Choroid plexus epithelial cell (primary cell): ENCODE measurements at places on chromosomes 16 and 17.

DNA sequence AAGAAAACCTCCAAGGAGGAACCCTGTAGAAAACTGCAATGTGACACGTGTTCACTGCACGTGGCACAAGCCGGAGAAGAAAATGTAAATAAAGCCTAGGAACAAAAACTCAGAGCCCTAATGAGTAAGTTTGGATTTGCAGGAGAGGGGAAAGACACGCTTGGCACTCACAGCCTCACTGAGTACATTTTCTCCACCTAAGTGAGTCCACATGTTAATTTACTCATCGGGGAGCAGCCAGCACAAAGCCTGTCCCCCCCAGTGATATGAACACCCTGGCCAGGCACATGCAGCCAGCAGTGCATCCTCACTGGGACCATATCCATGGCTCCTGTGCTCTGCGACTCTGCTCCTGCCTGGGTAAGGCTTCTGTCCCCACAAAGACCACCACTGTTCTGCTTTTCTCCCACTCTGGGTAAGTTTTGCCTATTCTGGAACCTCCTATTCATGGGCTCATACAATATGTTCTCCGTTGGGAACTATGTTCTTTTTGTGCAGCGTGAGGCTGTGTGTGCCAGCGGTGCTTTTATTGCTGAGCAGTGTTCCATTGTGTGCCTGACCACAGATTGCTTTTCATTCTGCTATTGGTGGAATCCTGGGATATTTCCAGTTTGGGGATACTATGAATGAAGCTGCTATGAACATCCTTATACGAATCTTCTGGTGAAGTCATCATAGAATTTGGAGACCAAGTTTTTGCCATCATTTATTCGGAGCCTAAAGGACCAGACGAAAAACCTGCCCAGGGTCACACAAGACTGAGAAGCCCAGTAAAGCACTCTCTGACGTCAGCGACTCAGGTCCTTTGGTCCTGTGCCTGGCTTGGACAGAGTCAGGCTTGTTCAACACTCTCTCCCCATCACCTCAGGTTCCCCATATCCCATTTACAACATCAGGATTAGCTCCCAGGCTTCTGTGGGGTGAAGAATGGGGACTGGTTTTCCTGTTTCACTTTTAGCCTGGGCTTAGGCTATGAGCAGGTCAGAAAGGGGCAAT, 53.3 kb downstream of the RNF112 start:
- no peak for DNase-seq

- DNase-seq = no peak
Measured at GRCh38 chr17:50955160-50955559, 89.0 kb upstream of the TOB1 start.

- no peak for DNase-seq
Measured at GRCh38 chr17:8884336-8884990, 17.0 kb upstream of the PIK3R6 start.

DNA sequence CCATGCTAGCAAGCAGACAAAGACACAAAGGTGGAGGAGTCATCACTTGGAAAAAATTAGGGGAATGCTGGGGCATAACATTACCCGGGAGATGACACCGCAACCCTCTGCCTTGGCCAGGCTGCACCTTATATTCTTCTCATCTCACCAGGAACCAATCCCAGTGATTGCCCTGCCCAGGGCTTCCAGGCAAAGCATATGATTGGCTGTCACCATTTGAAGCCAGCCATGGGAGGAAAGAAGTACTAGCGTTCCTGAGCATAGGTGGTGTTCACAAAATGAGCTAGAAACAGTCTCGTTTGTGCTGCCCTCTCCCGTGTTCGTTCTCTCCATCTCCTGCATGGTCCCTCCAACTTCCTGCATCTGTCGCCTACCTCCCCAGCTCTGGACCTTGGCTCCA, 29.6 kb downstream of the TEKT5 start:
- no peak for DNase-seq

DNA sequence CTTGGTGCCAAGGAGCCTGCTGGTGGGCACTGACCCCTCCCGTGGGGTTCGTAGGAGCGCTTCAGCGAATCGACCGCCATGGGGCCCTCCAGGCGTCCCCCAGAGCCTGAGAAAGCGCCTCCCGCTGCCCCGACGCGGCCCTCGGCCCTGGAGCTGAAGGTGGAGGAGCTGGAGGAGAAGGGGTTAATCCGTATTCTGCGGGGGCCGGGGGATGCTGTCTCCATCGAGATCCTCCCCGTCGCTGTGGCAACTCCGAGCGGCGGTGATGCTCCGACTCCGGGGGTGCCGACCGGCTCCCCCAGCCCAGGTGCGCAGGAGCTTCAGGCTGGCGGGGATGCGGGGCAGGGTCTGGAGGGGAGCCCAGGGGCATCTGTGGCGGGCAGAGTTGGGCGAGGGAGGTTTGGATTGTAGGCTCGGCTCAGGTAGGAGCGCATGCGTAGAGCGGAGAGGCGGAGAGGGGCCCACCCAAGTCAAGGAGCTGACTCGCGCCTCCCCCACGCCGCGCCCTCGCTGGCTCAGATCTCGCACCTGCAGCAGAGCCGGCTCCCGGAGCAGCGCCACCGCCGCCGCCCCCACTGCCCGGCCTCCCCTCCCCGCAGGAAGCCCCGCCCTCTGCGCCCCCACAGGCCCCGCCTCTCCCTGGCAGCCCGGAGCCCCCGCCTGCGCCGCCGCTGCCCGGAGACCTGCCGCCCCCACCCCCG, 19.8 kb downstream of the FMNL1 start:
- DNase-seq = no peak

DNA sequence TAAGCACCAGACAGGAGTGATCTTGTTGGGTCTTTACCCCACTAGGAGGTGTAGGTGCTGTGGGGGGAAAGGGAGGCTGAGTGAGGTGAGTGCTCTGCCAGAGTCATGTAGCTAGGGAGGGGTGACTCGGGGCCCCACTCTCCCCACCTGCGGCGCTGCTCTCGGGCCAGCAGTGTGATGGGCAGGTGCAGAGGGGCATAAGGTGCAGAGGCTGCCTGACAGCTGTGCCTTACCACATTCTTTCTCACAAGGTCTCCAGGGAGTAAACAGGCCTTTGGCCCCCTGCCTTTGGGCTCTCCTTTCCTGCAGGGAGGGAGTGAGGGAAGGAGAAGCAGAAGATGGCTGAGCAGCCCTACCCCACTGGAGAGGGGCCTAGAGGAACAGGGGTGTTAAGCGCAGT, 4.5 kb upstream of the CNP start:
- DNase-seq = no peak

GRCh38 chr17:28521311-28522085, 15.3 kb downstream of the FOXN1 start:
- DNase-seq = no peak

- DNase-seq = no peak
Measured at GRCh38 chr17:42317266-42317845, 29.1 kb downstream of the STAT5A start.

- DNase-seq = no peak
Measured at GRCh38 chr16:87789437-87790291, 23.9 kb upstream of the KLHDC4 start.

DNA sequence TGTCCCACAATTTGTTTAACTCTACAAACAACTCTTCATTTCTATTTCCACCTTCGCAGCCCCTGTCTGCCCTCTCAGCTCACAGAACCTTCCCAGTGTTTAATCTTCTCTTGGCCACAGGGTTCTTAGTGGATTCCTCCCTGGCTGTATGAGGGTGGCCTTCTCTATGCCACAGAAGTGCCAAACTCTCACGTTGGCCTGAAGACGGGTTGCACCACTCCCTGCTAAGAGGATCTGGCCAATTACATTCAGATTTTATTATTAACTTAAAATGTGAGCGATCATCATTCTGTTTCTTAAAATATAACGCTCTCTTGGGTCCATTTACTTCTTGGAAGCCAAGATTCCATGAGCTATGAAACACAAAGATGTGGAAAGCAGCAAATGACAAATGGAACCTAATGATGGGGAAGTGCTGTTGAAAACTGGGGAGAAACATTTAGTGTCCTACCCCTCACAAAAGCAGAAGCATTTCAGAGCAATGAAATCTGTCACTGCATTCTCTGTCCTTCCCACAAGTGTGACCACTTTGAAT, 91.3 kb upstream of the NOG start:
- DNase-seq = no peak

GRCh38 chr16:54373534-54374520, 87.2 kb upstream of the IRX3 start:
- peak; percentile 29 for DNase-seq

GRCh38 chr17:80031691-80032430, 3.8 kb downstream of the TBC1D16 start:
- DNase-seq = no peak

- no peak for DNase-seq
Measured at GRCh38 chr17:47208744-47209488, at the start of gene MYL4. Gene MYL4 (plus strand): TSS chr17:47209348. CDS start chr17:47209423, 75 bp downstream.
